ENCODE measurements at places on chromosomes 7 and 10.

DNA sequence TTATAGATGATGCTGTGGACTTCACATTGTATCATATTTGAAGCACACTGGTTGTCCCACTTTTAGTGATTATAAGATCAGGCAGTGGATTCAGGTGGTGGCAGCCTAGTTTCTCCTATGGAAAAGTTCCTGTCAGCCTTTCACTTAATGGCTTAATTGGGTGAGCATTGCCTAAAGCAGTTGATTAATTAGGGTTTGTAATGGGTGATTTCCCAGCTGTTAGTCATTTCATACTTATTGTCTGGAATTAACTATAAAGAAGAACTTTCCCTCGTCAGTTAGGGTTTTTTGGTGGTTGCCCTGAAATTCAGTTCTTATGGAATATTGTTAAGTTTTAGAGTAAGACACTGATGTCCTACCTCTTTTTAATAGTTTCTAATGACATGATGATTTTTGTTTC, 78.8 kb downstream of the SLC25A40 start:
- DNase-seq, result no peak

DNA sequence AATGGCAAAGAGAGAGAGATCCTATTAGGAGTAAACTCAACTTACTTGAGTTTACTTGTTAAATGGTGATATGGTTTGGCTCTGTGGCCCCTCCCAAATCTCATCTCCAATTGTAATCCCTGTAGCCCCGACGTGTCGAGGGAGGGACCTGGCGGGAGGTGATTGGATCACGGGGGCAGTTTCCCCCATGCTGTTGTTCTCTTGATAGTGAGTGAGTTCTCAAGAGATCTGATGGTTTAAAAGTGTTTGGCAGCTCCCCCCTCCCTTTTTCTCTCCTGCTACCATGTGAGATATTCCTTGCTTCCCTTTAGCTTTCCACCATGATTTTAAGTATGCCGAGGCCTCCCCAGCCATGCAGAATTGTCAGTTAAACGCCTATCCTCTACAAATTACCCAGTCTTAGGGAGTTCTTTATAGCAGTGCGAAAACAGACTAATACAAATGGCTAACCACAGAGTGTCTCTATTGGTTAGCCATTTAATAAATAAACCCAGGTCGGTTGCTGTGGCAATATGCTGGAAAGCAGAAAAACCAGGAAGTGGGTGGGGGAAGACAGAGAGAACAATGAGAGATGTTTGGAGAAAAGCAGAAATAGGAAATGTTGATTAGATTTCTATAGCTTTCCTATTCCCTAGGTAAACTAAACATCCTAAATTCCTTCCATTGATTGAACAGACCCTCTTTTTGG, 3.0 kb upstream of the STMP1 start:
- no peak for DNase-seq

- DNase-seq, result peak; percentile 64
These were observed 448.1 kb upstream of the PODXL start for GRCh38 chr7:132004529-132004928.

DNA sequence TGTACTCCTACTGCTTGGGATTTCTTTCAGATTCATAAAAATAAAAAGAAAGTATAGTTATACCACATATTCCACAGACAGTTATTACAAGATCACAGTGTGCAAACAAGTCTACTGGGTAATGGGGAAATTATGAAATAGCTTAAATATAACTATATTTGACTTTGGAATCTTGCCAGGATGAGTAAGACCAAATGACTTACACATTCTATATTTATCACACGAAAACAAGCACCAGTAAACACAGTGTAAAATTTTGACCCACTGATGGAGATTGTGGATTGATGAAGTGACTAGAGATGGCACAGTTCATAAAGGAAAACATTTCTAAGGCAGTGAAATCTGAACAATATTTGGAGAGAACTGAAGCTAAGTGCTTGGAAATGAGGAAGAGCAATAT, 339.7 kb downstream of the THSD7A start:
- DNase-seq, result peak; percentile 6

GRCh38 chr10:93994438-93994801, 689 bp downstream of the PLCE1 start:
- DNase-seq, result no peak

GRCh38 chr7:28155964-28156363, 24.6 kb downstream of the JAZF1 start:
- DNase-seq, result peak; percentile 87
